Activated CD8-positive, alpha-beta T cell treated with anti-CD3 and anti-CD28 coated beads, Interleukin-2, amount 10 ng/mL, durations not matched to agents 7 days and 5 days (primary cell): ENCODE measurements at places on chromosomes 11 and 22.

DNA sequence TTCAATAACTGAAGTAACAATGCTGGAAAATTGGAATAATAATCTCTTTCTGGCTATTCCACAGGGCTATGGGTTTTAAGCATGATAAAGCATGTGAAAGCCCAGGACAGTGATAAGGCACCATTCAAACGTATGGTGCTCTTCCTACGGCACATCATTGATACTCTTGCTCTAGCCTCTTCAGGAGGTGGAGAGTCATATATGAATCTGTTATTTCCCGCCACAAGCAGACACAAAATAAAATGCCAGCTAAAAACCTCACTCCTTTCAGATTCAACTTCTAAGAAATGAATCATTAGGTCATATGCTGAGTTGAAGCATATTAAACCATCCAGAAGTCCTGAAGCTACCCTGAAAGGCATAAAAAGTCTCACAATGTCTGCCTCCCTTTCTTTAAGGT lies 49.9 kb downstream of the FZD4 start:
- no peaks in the 10 kb centered on the region for H3K36me3 ChIP-seq
- no peaks in the 10 kb centered on the region for H3K4me1 ChIP-seq
- H3K27ac ChIP-seq: no peak overlapping the region
- DNase-seq: no peak
- peaks cover 7% of the 10 kb centered on the region for H3K27me3 ChIP-seq

DNA sequence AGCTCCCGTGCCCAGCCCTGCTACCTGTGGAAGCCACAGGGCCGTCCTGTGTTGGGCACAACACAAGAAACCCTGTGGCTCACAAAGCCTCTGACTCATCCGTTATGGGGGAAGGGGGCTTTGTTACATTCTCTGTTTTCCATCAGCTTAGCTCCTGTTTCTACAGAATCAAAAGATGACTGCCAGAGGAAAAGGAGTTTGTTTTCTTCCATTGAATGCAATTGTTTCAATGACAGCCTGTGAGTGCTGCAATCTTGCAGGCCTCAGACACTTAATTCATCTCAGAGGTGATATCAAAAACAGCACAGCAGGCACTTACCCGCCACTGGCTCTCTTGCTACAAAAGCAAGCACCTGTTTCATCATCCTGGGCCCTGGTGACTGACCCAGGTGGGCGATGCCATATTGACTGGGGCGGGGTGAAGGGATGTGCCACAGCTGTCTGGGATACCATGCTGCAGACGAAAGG lies 194.3 kb downstream of the OPCML start:
- H3K27me3 ChIP-seq: no peaks in the 10 kb centered on the region
- no peak for DNase-seq
- no peak overlapping the region for H3K27ac ChIP-seq
- no peaks in the 10 kb centered on the region for H3K4me1 ChIP-seq

DNA sequence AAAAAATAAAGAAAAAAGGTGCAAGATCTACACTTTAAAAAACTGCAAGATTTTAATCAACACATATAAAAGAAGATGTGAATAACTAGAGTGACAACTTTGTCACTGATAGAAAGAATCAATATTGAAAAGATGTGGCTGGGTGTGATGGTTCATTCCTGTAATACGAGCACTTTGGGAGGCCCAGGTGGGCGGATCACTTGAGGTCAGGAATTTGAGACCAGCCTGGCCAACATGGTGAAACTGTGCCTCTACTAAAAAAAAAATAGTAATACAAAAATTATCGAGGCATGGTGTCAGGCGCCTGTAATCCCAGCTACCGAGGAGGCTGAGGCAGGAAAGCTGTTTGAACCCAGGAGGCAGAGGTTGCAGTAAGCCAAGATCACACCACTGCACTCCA lies 21.0 kb upstream of the FBLN1 start:
- no peak overlapping the region for H3K4me3 ChIP-seq
- no peak for DNase-seq
- no peaks in the 10 kb centered on the region for H3K4me1 ChIP-seq

DNA sequence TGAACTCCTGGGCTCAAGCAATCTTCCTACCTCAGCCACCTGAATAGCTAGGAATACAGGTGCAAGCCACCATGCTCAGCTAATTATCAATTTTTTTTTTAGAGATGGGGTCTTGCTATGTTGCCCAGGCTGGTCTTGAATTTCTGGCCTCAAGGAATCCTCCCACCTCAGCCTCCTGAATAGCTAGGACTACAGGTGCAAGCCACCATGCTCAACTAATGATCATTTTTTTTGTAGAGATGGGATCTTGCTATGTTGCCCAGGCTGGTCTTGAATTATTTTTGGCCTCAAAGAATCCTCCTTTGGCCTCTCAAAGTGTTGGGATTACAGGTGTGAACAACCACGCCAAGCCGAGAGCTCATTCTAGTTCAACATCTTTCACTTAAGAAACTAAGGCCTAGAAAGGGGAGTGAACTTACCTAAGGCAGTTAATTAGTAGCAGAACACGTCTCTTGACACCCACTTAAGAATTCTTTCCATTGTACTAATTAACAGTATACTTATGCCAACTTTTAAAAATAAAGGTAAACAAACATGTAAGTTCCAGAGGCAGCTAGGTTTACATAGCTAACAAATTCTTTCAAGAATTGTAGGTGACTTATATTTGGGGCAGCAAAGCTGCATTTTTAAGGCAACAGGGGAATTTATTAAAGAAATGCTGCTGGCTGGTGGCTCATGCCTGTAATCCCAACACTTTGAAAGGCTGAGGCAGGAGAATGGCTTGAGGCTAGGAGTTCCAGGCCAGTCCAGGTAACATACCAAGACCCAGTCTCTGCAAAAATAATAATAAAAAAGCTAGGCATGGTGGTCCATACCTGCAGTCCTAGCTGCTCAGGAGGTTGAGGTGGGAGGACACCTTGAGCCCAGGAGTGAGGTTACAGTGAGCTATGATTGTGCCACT lies 9.6 kb downstream of the ZBED5 start:
- peaks cover 14% of the 10 kb centered on the region for H3K4me1 ChIP-seq
- peaks cover 29% of the 10 kb centered on the region for H3K36me3 ChIP-seq
- no peak overlapping the region for H3K27ac ChIP-seq
- H3K27me3 ChIP-seq: no peaks in the 10 kb centered on the region

DNA sequence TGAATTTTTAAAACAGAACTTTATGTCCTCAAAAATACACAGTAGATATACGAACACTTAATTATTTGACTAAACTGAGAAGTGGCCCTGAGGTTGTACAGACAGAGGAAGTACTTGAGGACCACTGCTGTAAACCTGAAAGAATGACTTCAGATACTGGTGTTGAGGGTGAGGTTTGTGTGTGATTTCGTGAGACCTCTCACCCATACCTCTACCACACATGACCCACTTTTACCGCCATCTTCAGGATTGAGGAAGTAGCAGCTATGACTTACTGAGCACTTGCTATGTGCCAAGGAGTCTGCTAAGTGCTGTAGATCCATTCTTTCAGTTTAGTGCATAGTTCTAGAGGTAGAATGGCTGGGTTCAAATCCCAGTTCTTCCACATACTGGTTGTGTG lies 21.9 kb downstream of the MMP13 start:
- peaks cover 2% of the 10 kb centered on the region for H3K27me3 ChIP-seq
- H3K4me1 ChIP-seq: no peaks in the 10 kb centered on the region
- no peak for DNase-seq
- no peaks in the 10 kb centered on the region for H3K36me3 ChIP-seq
- no peak overlapping the region for H3K4me3 ChIP-seq

- H3K36me3 ChIP-seq: no peaks in the 10 kb centered on the region
- H3K27me3 ChIP-seq: no peaks in the 10 kb centered on the region
- H3K27ac ChIP-seq: no peak overlapping the region
- no peak overlapping the region for H3K4me3 ChIP-seq
- no peak for DNase-seq
- H3K4me1 ChIP-seq: no peaks in the 10 kb centered on the region
Observed at GRCh38 chr11:58127350-58127749, 2.0 kb upstream of the OR9I1 start.

DNA sequence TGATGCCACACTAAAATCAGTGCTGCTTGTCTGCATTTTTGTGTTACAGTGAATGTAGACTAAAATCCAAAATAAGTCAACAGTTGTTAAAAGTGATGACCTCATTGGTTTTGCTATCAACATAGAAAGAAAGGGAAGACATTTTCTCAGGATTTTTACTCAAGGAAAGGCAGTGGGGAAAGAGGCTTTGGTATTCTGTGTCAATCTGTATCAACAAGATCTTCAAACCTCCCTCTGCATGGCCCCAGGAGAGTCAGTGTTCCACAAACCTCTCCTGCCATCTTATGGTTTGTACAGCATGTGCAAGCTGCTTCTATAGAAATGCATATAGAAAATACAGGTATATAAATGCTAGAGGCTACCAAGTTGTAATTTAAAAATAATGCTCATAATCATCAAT lies 13.8 kb upstream of the OR51M1 start:
- H3K27me3 ChIP-seq: peaks cover 2% of the 10 kb centered on the region
- H3K27ac ChIP-seq: no peak overlapping the region
- no peak overlapping the region for H3K4me3 ChIP-seq
- DNase-seq: no peak
- no peaks in the 10 kb centered on the region for H3K4me1 ChIP-seq
- H3K36me3 ChIP-seq: no peaks in the 10 kb centered on the region

- no peak overlapping the region for H3K27ac ChIP-seq
- H3K36me3 ChIP-seq: no peaks in the 10 kb centered on the region
- no peak overlapping the region for H3K4me3 ChIP-seq
Observed at GRCh38 chr11:101019870-101020269, 109.7 kb downstream of the PGR start.

GRCh38 chr11:90332415-90332814 lies 109.6 kb upstream of the CHORDC1 start:
- H3K36me3 ChIP-seq: no peaks in the 10 kb centered on the region
- no peak overlapping the region for H3K4me3 ChIP-seq
- no peak for DNase-seq
- peaks cover 3% of the 10 kb centered on the region for H3K27me3 ChIP-seq
- no peaks in the 10 kb centered on the region for H3K4me1 ChIP-seq
- no peak overlapping the region for H3K27ac ChIP-seq

DNA sequence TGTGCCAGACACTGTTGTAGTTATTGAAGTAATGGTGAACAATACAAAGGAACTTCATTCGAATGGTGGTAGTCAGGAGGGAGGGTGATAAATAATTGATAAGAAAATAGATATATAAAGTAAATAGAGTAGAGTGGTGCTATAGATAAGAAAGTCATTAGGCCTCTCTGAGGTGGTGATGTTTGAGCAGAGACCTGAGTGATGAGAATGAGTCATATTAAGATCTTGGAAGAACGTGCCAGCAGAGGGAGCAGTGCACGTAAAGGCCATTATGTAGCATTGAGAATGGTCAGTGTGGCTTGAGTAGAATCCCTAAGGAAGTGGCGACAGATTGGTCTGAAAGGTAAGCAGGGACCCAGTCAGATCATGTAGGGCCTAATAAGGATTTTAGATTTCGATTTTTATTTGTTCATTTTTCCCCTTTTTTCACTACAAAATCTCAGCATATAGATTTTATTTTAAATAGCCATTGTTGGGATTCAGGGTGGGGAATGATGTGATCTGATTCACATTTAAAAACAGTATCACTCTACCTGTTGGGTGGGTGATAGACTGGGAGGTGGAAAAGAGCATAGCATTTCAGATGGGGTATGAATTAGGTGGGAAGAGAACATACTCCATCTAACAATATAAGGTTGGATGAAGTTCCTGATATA lies 44.7 kb downstream of the CCDC90B start:
- no peak overlapping the region for H3K27ac ChIP-seq
- H3K4me1 ChIP-seq: no peaks in the 10 kb centered on the region
- no peaks in the 10 kb centered on the region for H3K36me3 ChIP-seq

GRCh38 chr11:125182573-125182972 lies 18.0 kb downstream of the PKNOX2 start:
- H3K27me3 ChIP-seq: peaks cover 33% of the 10 kb centered on the region
- H3K36me3 ChIP-seq: no peaks in the 10 kb centered on the region
- DNase-seq: no peak
- H3K4me1 ChIP-seq: no peaks in the 10 kb centered on the region

DNA sequence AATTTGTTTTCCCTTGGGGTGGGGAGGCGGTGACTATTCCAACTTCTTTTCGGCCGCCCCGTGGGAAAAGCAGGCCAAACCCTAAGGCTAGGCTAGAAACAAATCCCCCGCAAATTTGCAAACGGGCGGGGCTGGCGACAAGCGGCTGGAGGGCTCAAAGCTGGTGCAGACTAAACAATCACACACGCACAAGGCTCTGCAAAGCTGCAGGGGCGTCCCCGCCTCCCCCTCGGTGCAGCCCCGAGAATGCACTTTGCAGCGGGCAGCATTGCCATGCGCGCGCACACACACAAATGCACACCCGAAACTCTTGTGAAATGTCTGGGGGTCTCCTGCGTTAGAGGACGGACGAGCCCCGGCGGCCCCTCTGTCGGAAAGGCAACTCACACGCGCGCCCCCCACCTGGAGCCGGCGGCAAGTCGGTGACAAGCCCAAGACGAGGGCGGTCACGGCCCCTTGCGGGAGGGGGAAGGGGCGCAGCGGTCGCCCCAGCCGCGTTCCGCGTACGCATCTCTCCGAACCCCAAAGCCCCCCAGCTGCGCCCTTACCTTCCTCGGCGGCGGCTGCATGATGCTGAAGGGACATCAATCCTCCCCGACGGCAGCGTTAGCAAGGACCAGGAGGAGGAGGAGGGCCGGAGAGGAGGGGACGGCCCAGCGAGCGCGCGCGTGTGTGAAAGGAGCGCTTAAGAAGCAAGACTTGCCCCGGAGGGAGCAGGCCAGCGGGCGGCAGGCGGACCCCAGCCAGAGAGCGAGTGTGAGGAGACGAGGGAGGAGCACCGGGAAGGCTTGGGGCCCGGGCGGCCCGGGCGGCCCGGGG lies 600 bp downstream of the FCHSD2 start:
- H3K36me3 ChIP-seq: peaks cover 38% of the 10 kb centered on the region
- H3K4me1 ChIP-seq: peaks cover 58% of the 10 kb centered on the region
- H3K27ac ChIP-seq: peak overlapping the region; percentile 94

- peaks cover 24% of the 10 kb centered on the region for H3K27me3 ChIP-seq
- H3K27ac ChIP-seq: no peak overlapping the region
- no peaks in the 10 kb centered on the region for H3K36me3 ChIP-seq
Observed at GRCh38 chr11:107927559-107927958, 689 bp upstream of the RAB39A start.

GRCh38 chr11:44604171-44604581 lies 38.7 kb downstream of the CD82 start:
- peaks cover 46% of the 10 kb centered on the region for H3K36me3 ChIP-seq
- H3K27ac ChIP-seq: peak overlapping the region; percentile 13
- no peak overlapping the region for H3K4me3 ChIP-seq
- no peaks in the 10 kb centered on the region for H3K27me3 ChIP-seq
- H3K4me1 ChIP-seq: peaks cover 31% of the 10 kb centered on the region

DNA sequence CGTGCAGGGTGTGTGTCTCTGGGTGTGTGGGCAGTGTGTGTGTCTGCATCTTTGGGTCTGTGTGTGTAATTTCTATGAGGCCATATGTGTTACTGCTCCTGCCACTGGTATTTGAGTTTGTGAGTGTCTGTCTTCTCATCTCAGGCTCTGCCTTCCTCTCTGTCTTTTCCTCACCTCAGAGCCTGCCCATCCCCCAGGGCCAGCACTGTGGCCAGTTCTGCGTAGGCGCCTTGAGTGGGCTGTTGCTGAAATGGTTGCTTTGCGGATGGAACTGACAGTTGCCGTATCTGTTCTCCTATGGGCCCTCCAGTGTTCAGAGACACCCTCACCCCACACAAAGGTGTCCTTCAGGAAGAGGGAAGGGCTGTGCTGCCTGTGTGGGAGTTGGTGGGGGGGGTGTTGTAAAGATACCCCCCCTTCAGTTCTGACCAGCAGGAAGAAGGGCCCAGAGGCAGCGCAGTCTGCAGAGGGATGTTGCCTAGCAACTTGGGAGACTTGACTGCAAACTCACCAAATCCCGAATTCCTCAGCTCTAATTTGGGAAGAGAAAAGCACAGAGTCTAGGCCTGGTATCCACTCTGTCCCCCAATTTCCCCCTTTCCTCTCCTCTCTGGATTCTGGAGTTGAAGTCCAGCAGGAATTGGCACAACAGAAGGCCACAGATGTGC lies 2.0 kb upstream of the NRGN start:
- H3K27me3 ChIP-seq: peaks cover 40% of the 10 kb centered on the region
- peaks cover 14% of the 10 kb centered on the region for H3K4me1 ChIP-seq
- H3K4me3 ChIP-seq: no peak overlapping the region
- no peak overlapping the region for H3K27ac ChIP-seq
- DNase-seq: no peak
- H3K36me3 ChIP-seq: no peaks in the 10 kb centered on the region
